ENCODE measurements at places on chromosomes 11 and 22.

DNA sequence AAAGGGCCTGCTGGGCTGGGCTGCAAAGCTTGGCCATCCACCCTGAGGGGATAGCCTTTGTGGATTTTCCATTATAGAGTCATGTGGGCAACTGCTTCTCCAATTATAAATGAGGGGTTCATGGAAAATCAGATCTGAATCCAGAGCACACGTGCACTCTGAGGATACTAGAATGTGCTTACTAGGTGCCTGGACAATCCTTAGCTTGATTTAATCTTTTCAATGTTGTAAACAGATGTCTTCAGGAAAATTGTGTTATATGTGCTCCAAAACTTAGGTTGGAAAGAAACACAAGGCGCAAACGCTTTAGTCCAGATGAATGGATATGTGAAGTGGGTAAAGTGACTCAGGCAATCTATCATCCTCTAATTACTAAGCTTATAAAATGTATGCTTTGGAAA is 92.0 kb downstream of the SLC17A6 start:
- no peak for DNase-seq

GRCh38 chr11:18394928-18395734 is 768 bp downstream of the LDHA start:
- peak; percentile 20 for DNase-seq

DNA sequence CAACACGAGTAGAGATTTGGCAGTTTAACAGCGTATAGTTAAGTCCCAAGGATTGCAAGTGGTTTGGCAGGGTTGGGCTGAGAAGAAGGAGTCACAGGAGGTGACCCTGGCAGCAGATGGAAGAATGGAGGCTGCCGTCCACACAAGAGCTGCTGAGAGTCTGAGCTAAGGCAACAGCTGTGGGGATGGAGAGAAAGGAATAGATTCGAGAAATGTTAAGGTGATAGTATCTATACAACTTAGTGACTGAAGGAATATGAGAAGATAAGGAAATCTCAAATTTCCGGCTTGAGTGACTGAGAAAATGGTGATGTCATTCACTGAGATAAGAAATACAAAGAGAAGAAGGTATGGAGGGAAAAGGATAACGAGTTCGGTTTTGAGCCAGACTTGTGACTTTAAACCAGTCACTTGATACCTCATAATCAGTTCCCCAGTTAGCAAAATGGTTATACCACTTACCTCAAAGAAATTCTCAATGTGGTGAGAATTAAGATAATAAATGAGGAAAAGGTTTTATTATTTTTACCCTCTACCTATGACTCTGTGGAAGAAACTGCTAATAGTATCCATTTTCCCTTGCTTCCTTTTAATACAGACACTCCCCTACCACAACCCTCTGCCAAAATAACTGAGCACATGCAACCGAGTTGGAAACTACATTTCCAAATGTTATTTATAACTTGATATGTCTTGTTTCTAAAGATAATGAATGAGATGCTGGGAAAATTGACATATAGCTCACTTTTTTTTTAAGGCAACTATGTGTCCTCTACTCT is 30.7 kb downstream of the FAM168A start:
- DNase-seq: peak; percentile 68

- DNase-seq: no peak
Measured at GRCh38 chr11:130220311-130221035, 60.9 kb downstream of the ST14 start.

DNA sequence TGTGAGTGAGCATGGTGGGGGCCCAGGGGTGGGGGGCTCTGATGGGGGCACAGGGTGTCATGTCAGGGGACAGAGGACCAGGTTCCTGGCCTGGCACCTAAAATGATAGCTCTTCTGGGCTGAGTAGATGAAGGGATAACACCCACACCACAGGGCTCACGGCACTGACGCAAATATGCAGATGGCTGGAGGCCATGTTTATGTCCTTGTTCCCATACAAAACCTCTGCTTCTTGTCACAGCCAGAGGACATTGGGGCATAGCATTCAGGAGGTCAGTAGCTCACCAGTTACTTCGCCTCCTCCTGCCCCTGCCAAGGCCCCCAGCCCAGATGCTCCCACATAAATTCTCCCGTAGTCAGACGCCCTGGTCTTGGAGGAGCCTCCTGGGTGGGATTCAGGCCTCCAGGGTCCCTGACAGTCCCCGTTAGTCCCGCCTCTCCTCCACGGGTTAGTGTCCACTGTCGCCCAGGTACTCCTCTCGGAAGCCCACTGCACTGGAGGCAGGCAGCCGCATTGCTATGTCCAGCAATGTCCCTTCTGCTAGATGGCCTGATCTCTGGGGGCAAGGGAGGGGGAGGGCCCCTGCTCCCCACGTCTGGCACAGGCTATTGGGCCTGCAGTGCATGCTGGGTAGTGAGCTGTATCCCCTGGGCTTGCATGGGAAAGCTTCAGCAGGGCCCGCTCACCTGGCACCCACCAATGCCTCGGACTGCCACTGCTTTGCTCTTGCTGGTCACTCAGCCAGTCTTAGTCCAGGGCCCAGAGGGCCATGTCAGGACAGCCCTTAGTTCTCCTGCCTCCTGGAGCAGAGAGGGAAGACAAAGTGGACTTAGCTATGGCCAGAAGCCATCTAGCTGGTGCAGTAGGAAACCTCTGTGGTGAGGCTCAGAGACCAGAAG is 75.6 kb upstream of the MYOD1 start:
- peak; percentile 9 for DNase-seq

All from WERI-Rb-1 (cell line).